Testis (tissue), 5 donors: ENCODE measurements at places on chromosomes 5 and 9. TPM values are rescaled to one million over a fixed set of nuclear protein-coding genes. Genes with fewer than 3 reads are reported as not detected.

DNA sequence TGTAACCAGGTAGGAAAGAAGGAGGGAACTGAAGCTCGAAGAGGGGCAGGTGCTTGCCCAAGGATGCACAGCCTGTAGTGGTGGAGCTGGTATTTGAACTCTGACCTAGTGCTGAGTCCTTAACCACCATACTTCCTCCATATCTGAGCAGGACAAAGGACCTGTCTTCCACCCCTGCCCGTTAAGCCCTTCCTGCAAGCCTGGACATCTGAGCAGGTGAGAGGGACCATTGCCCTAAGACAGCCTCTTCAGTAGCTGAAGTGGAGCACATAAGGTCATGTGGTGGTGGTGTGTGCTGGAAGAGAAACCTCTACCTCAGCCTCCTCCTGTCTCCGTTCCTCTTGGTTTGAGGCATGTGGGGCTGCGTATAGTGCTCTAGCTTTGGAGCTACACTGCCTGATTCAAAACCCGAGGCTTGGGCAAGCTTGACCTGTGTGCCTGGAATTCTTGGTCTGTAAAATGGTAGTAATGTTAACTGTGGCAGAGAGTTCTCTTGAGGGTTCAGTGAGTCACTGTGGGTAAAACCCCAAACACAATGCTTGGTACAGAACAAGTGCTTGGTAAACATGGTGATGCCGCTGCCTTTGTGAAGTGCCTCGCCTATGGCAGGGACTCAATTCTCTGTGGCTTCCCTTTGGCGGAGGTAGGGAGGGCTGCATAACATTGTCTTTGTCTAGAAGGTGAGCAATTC is 7.4 kb downstream of the GALNT10 start:
- no peaks in the 10 kb centered on the region for H3K36me3 ChIP-seq
- H3K4me1 ChIP-seq, result peaks cover 17% of the 10 kb centered on the region
- no peak overlapping the region for H3K27ac ChIP-seq
- H3K27me3 ChIP-seq, result no peaks in the 10 kb centered on the region
- DNase-seq, result no peak

DNA sequence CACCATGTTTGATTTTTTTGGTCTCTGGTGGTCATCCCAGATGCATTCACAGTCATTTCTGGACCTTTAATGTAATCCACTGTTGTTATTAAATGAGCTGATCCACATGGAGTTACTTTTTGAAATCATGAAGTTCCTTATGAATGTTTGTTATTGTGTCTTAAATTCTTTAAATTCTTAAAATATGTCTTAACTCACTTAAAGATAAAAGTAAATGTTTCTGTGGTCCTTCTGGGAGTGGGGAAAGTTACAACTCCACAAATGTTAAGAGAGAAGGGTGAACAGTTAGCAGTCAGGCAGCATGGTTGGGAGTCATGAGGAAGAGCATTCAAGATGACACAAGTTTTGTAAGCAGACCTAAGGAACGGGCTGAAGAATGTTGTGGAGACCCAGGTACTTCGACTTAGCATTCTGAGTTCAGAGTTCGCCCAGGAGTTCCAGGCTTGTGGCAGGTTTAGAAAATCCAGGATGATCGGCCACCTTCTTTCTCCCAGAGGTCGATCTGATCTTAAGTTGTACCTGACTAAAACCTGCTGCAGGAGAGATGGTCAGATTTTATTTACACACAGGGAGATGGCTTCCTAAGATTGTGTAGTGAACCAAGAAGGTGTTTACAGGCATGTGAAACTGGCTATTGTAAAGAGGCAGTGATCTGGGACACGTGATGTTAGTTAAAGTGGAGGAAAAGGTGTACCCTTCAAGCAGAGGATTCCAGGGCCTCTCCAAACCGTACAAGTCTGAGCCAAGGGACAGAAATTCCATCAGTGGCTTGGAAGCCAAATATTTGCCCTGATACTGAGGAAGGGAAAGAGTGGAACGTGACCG is 17.2 kb downstream of the SLC1A1 start:
- no peaks in the 10 kb centered on the region for H3K4me1 ChIP-seq
- H3K27me3 ChIP-seq, result no peaks in the 10 kb centered on the region
- H3K36me3 ChIP-seq, result no peaks in the 10 kb centered on the region
- no peak for DNase-seq
- no peak overlapping the region for H3K27ac ChIP-seq
- H3K4me3 ChIP-seq, result no peak overlapping the region

CARTPT gene
- total RNA-seq, result 18.2 TPM

RABL6 gene
- total RNA-seq, result 103 TPM

- no peaks in the 10 kb centered on the region for H3K27me3 ChIP-seq
- H3K27ac ChIP-seq, result no peak overlapping the region
- no peaks in the 10 kb centered on the region for H3K36me3 ChIP-seq
- H3K4me3 ChIP-seq, result no peak overlapping the region
- DNase-seq, result no peak
Observed at GRCh38 chr5:73893813-73894212, 267.8 kb downstream of the ARHGEF28 start.

TRPM6 gene
- 4.2 TPM for total RNA-seq

GRCh38 chr5:219991-220390 is 1.9 kb downstream of the SDHA start:
- H3K27me3 ChIP-seq, result no peaks in the 10 kb centered on the region
- peak overlapping the region; percentile 89 for H3K27ac ChIP-seq
- H3K36me3 ChIP-seq, result no peaks in the 10 kb centered on the region
- peaks cover 4% of the 10 kb centered on the region for H3K4me1 ChIP-seq
- H3K4me3 ChIP-seq, result peak overlapping the region; percentile 97

DNA sequence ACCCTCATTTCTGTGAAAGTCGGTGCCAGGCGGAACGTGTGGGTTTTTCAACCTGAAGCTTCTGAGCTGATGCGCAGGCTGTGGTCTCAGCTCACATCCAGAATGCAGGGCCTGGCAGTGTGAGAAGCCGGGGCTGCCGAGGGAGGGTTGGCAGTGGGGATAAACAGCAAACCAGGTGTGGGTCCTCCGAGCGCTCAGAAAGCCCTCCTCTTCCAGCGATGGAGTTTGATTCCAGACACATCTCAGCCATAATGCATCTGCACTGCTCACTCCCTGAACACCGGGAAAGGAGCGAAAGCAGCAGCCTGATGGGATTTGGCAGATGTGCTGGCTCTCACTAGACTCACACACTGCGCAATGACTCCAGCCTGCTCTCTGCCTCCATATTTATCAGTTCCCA is 280.1 kb downstream of the HSPA4 start:
- no peak overlapping the region for H3K4me3 ChIP-seq
- H3K4me1 ChIP-seq, result no peaks in the 10 kb centered on the region
- DNase-seq, result no peak
- H3K36me3 ChIP-seq, result no peaks in the 10 kb centered on the region
- no peaks in the 10 kb centered on the region for H3K27me3 ChIP-seq
- H3K27ac ChIP-seq, result no peak overlapping the region

DNA sequence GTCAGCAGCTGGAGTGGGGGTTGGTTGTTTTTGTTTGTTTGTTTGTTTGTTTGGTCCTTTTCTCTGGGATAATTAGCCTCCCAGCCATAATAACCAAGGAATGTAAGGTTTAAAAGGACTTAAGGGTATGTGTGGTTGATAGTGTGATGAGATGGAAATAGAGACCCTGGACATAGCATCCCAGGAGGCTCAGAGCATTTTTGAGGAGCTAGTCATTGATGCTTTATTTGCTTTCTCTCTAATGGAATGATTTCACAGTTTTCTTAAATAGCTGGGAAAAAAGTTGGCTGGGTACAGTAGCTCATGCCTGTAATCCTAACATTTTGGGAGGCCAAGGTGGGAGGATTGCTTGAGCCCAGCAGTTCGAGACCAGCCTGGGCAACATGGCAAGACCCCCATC is 45.1 kb downstream of the TTC1 start:
- no peaks in the 10 kb centered on the region for H3K4me1 ChIP-seq
- no peaks in the 10 kb centered on the region for H3K36me3 ChIP-seq
- no peak overlapping the region for H3K27ac ChIP-seq
- no peaks in the 10 kb centered on the region for H3K27me3 ChIP-seq
- no peak for DNase-seq

DNA sequence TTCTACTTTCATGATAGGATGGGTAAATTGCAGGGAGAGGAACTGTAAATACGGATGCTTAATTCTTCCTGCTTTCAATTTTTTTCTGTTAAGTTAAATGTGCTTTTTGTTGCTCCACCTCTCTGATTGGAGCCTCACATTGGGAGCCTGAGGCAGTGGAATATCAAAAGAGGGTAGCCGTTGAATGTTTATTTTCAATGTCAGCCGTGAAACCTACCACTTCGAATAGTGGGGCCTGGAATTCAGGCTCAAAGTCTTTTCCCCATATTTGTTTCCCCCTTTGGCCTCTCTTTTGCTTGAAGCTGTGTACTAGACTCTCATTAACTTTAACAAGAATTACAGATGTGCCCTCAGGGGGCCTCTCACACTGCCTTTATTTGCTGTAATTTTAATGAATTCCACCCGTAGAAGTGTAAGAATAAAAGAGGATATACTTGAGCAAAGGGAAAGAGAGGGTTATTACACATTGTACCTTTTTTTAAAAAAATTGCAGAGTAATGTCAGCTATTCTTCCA is 29.0 kb downstream of the PSAT1 start:
- peaks cover 4% of the 10 kb centered on the region for H3K4me1 ChIP-seq
- no peaks in the 10 kb centered on the region for H3K36me3 ChIP-seq
- DNase-seq, result no peak
- H3K27ac ChIP-seq, result no peak overlapping the region
- no peak overlapping the region for H3K4me3 ChIP-seq
- no peaks in the 10 kb centered on the region for H3K27me3 ChIP-seq

DNA sequence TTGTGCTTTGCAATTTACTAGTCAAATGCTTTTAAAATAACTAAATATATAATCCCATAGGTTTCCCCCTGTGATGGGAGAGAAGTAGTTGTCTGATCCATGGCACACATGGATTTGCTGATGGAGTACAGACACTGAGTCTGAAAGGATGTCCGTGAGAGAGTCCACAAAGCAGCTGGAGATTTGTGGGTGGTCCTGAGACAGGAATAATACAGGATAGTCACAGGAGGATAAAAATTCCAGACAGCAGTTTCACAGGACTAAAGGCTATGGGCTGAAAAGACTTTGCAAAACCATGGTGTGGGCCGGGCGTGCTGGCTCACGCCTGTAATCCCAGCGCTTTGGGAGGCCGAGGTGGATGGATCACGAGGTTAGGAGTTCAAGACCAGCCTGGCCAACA is 58.7 kb upstream of the ZFR start:
- H3K4me1 ChIP-seq, result peaks cover 34% of the 10 kb centered on the region
- H3K27ac ChIP-seq, result no peak overlapping the region
- H3K27me3 ChIP-seq, result no peaks in the 10 kb centered on the region
- DNase-seq, result no peak
- H3K4me3 ChIP-seq, result no peak overlapping the region
- no peaks in the 10 kb centered on the region for H3K36me3 ChIP-seq

GRCh38 chr5:77867194-77867691 is 91.1 kb upstream of the TBCA start:
- no peaks in the 10 kb centered on the region for H3K36me3 ChIP-seq
- no peak for DNase-seq
- no peaks in the 10 kb centered on the region for H3K27me3 ChIP-seq
- H3K27ac ChIP-seq, result no peak overlapping the region
- H3K4me1 ChIP-seq, result no peaks in the 10 kb centered on the region

NDST1 gene
- total RNA-seq, result 167 TPM

DNA sequence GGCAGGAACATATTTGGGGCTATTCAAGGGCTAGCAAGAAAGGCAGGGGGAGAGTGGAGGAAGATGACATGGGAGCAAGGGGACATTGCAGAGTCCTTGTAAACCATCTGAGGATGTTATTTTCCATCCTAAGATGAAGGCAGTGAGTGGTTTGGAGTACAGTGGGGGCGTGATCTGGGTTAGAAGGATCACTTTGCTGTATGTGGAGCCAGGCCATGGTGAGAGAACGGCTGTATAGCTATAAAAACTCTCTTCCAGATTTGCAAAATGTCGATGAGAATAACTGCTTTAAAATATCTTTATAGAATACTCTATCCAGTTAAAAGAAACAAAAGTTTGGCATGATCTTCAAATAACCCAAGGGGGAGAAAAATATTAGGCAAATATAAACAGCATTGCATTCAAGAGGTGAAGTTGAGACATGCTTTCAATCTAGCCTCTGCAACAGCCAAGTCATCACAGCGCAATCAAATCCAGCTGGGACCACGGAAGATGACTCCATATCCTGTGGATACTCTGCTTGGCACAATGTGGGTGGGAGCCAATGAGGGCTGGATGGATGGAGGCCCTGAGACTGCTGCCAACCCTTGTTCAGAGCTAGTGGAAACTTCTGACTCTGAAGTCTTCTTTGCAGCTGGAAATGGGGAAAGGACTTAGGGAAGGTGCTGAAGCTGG is 111.5 kb upstream of the BASP1 start:
- no peaks in the 10 kb centered on the region for H3K36me3 ChIP-seq
- H3K4me3 ChIP-seq, result no peak overlapping the region
- no peaks in the 10 kb centered on the region for H3K27me3 ChIP-seq
- DNase-seq, result no peak

MARVELD2 gene
- 6.9 TPM for total RNA-seq

ZNF883 gene
- 8.6 TPM for total RNA-seq

- no peaks in the 10 kb centered on the region for H3K36me3 ChIP-seq
- no peaks in the 10 kb centered on the region for H3K4me1 ChIP-seq
- DNase-seq, result no peak
- no peak overlapping the region for H3K27ac ChIP-seq
- no peak overlapping the region for H3K4me3 ChIP-seq
- H3K27me3 ChIP-seq, result no peaks in the 10 kb centered on the region
Observed at GRCh38 chr9:100852088-100852487, 176.4 kb upstream of the PLPPR1 start.

DNA sequence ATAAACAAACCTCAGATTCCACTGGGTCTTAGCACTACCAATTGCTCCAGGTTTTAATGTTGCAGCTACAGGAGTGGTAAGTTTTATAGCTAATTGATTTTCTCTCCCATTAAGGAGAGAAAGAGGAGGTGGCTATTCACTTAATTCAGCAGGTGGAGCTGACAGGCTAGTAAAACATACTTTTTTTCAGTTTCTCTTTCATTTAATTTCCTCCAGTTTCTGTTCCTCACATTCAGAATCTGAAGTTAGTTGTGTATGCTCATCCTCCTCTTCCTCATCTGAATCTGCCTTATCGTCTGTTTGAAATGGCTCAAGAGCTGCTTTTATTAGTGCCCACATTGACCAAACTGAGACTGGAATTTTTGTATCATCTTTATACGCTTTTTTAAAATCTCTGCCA is 98.0 kb downstream of the PLPPR1 start:
- no peak overlapping the region for H3K27ac ChIP-seq
- H3K4me3 ChIP-seq, result no peak overlapping the region
- no peak for DNase-seq

GRCh38 chr9:20014168-20014567 is 225.3 kb upstream of the SLC24A2 start:
- no peaks in the 10 kb centered on the region for H3K4me1 ChIP-seq
- no peak overlapping the region for H3K4me3 ChIP-seq
- no peak overlapping the region for H3K27ac ChIP-seq
- H3K27me3 ChIP-seq, result no peaks in the 10 kb centered on the region
- H3K36me3 ChIP-seq, result no peaks in the 10 kb centered on the region

PCDHA9 gene
- 2.0 TPM for total RNA-seq

DNA sequence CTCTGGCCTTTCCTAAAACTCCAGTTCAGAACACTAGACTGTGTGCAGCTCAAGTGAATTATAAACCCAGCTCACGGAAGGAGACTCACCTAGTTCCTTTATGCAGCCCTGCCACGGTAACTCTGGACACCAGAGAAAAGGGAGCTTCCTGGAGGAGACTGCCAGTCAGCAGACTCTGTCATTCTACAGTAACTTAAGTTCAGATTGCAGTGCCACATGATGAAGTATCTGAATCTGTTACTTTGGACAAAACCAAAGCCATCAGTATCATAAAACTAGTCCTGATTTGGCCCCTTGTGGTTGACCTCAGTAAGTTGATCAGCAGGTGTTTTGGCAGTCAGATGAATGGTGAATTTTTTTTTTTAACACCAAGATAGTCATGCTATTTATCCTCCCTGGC is 2.7 kb downstream of the MTRR start:
- H3K36me3 ChIP-seq, result no peaks in the 10 kb centered on the region
- no peaks in the 10 kb centered on the region for H3K27me3 ChIP-seq
- H3K27ac ChIP-seq, result no peak overlapping the region
- H3K4me3 ChIP-seq, result no peak overlapping the region
- H3K4me1 ChIP-seq, result peaks cover 11% of the 10 kb centered on the region
